ENCODE measurements at places on chromosomes 7 and 10.

- DNase-seq: no peak
Observed at GRCh38 chr7:48708635-48709034, 215.7 kb upstream of the CDC14C start.

DNA sequence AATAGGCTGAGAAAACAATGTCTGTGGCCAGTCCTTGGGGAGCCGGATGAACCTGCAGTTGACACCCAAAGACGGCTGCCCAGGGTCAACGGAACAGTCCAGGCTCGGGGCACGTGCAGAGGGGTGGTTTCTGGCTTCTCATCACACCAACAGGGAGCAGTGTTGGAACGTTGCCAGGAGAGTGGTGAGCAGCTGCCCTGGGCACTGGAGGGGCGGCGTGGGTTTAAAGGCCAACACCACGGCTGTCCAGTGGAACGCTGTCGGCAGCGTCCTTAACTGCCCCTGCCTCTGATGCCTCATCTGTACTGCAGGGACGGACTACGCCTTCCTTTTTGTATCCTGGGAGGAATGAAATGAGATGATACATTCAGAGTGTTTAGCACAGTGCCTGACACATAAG is 19.8 kb downstream of the JCAD start:
- DNase-seq: no peak

DNA sequence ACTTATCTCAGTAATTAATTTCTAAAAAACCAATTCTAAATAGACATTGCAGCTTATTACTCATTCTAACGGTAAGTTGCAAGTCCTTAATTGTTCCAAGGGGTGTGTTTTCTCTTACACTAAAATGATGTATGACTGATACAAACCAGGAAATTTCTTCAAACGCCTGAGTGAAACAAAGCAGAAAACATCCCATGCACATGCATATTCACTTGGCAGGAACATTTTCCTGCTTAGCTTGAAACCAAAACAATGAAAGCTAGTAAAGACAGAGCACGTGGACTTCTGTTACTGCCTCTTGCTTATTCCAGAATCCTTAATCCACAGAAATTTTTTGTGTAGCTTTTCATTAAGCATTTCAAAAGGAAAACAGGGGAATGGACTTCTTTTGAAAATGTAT is 187.7 kb downstream of the MTERF1 start:
- no peak for DNase-seq

DNA sequence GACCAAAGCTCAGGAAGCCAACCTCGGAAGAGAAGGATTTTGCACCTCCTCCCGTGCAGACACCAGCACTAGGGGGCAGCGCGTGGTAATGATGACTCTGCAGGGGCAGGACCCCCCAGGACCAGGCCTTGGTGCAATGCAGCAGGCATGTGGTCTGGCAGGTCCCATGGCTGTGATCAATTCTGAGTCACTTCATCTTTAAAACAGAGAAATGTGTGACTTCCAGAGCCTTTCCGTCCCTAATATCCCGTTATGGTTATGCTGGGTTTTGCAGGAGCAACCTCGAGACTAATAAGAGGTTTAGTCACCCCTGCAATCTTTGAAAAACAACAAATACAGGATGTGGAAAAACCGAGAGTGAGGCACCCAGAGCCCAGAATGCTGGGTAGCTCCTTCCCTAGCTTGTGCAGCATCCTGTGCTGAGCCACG is 30.2 kb upstream of the GJD4 start:
- peak; percentile 3 for DNase-seq

DNA sequence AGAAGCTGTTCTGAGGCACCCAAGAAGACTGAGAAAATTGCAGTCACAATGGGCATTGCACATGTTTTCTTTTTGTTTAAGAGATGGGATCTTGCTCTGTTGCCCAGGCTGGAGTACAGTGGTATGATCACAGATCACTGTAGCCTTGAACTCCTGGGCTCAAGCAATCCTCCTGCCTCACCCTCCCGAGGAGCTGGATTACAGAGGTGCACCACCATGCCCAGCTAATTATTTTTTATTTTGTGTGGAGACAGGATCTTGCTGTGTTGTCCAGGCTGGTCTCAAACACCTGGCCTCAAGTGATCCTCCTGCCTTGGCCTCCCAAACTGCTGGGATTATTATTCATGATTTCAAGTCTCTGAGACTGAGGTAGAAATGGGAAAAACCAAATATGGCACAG is 168.7 kb downstream of the PIP4K2A start:
- DNase-seq: no peak

GRCh38 chr7:112531675-112532074 is 50.9 kb downstream of the LSMEM1 start:
- DNase-seq: no peak

GRCh38 chr10:48982584-48982983 is 42.9 kb upstream of the LRRC18 start:
- no peak for DNase-seq

- no peak for DNase-seq
Observed at GRCh38 chr10:58404001-58404400, 18.8 kb downstream of the TFAM start.

- DNase-seq: no peak
Observed at GRCh38 chr10:119509909-119510451, 32.5 kb downstream of the RGS10 start.

- no peak for DNase-seq
Observed at GRCh38 chr10:2949948-2950354, 117.4 kb upstream of the PFKP start.

GRCh38 chr10:14379556-14380280 is 49.0 kb upstream of the FRMD4A start:
- no peak for DNase-seq

GRCh38 chr7:45328403-45328981 is 170.9 kb downstream of the RAMP3 start:
- no peak for DNase-seq

DNA sequence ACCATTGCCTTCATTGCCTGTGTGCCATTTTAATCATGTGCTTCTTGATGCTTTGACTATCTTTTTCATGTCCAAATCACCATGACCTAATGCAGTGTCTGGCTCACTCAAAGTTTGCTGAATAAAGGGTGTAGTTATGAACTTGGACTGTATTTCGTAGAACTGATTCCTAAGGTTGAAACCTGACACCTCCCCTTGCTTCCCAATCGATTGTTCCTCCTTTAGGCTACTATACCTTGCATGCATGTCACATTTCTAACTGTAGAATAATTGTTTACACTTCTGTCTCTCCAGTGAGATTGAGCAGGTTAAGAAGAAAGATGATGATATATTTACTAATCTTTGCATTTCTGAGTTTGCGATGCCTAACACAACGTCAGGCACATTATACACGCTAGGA is 41.0 kb upstream of the CDK1 start:
- DNase-seq: no peak

- no peak for DNase-seq
Observed at GRCh38 chr10:128537834-128538330, 411.7 kb upstream of the MKI67 start.

DNA sequence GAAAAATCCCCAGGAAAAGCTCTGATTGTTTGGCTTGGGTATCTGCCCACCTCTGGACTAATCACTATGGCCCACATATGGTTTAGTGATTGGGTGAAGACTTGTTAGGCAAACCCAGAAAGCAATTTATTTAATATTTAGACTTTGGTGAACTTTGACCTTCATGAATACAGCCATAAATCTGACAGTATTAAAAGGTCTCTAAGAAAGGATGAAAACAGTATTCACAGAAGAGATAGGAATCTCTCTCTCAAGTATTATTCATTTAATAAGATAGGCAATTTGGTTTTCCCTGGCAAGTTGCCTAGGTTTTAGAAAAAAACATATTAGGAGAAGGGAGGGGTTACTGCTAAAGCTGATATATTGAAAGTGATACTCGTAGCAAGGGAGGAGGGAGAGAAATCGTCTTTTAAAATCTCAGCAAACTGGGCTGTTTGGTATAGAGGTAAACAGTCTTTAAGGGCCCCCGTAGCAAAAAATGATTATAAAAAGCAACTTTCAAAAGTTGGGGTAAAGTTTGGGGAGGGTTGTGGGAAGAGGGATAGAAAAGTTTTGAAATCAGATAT is 57.1 kb downstream of the LSMEM1 start:
- DNase-seq: no peak

GRCh38 chr7:155449869-155450557 is 7.9 kb upstream of the EN2 start:
- DNase-seq: no peak

DNA sequence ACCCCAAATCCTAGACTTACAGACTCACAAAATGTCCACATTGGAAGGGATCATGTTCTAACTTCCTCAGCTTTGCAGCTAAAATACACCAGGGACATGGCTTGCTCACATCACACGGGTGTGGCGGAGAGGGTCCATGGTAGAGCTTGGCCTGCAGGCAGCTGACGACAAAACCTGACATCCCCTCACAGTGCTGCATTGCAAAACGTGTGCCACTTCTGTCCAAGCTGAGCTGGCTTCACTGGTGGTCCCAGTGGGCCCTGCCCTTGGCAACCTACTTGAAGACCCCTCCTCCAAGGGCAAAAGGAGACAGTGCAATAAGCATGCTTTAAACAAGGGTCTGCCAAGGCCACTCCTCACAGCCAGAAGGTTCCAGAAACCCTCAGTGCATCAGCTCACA is 21.9 kb downstream of the ANXA11 start:
- DNase-seq: no peak

GRCh38 chr7:20220921-20221547 is 3.9 kb upstream of the MACC1 start:
- DNase-seq: peak; percentile 79

GRCh38 chr7:84583331-84583730 is 388.7 kb upstream of the SEMA3A start:
- DNase-seq: no peak

DNA sequence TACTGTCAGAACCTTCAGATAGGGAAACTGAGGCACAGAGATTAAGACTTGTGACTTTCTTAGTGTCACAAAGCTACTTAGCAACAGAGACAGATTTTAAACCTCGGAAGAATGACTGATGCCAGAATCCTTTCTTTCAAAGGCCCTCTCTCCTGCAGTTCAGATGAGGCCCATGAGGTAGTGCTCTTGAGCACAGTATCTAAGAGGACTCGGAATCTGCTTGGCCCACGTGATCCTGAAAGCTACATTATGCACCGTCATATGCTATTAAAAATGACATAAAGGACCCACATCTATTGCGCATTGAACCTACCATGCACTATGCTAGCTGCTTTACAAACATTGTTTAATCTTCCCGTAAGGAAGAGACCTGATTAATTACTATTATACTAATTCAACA is 355.9 kb downstream of the SFMBT2 start:
- no peak for DNase-seq

DNA sequence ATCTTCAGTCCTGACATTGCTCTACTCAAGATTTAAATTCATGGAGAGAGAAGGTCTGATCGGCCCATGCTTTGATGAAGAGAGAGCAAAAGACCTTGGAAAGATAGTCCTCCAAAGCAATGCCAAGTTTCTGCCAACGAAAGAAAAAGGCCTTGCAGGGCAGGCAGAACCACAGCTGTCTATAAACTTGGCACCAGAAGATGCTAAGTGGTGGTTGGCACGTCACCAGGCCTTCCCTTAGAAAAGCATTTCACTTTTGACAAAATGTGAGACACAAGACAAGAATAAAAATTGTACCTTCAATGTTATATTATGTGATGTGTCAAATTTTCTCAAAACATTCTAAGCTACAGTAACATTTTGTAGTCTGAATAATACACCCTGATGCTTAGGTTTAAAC is 42.0 kb upstream of the FGFR2 start:
- DNase-seq: no peak

DNA sequence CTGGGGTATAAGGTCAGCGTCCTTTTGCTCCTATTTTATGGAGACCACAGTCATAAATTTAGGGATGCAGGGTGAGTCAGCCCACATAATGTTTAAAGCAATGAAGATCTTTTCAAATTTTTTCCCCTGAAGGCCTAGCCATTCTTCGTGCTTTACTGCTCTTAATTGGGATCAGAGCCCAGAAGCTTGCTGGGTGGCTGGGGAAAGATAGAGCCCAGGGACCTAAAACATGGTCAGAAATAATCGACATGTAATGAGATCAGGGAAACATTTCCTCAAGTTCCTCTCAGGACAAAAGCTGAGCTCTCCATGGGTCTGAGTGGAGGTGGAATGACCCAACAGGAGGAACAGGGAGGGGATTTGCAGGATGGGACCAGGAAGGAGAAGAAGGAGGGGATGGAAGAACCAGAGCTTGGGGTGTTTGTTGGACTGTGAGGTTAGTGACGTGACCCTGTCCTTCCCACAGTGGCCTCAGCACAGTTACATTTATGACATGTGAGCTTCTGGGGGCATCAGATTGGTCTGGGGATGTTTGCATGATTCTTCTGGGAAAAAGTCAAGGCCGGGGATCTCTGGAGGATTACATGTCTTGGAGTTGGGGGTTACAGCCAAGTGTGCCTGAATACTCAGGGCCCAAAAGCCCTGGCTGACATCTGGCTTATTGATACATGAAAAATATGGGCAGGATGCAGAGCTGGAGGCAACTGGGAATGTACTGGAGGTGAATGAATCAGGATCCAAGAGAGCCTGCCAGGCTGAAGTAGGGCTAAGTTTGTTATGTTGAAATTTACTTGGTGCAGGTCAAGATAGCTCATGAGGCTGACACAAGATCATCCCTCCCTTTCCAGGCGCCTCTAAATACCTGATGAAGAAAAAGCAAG is 477.9 kb downstream of the RPS24 start:
- DNase-seq: no peak

DNA sequence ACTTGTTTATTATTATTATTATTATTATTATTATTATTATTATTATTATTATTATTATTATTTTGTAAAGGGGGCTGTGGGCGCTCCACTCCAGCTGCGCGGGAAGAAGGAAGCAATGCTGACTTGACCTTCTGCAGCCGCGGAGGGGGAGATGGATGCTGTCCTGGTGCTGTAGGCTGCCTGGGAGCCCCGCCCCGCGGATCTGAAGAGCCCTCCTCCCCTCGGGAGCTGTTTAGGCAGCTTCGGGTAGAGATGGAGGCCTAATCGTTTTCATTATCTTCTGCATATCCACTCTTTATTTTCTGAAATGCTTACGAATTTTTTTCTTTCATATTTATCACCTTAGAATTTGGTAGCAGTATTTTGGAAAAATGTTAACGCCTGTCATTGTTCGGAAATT is 101.2 kb upstream of the KLF6 start:
- DNase-seq: no peak

DNA sequence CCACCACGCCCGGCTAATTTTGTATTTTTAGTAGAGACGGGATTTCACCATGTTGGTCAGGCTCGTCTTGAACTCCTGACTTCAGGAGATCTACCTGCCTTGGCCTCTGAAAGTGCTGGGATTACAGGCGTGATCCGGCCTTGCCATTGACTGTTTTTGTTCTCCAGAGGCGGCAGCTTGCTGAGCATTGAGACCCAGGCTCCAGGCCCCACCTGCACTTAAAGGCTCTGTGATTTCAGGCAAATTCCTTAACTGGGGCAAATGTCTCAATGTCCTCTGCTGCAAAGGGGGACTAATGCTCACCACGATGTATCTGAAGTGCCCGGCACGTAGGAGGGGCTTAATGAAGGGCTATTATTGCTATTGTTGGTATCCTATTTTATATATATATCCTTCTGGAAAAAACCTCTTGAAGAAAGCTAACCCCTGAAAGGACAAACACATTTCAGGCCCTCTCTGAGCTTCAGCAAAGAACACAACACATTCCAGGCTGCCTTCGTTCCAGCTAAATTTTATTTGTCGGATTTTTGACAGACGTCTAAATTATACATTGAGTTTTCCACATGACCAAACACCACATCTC is 29.0 kb downstream of the TRIM8 start:
- no peak for DNase-seq

GRCh38 chr7:101725921-101726320 is 91.5 kb upstream of the CUX1 start:
- no peak for DNase-seq
